Sciatic nerve (tissue), 2 donors: ENCODE measurements at places on chromosomes 7 and 10. TPM values are rescaled to one million over a fixed set of nuclear protein-coding genes. Genes with fewer than 3 reads are reported as not detected.
A peak's percentile ranks its signal among the peaks of the same experiment; 100 is the strongest.

DNA sequence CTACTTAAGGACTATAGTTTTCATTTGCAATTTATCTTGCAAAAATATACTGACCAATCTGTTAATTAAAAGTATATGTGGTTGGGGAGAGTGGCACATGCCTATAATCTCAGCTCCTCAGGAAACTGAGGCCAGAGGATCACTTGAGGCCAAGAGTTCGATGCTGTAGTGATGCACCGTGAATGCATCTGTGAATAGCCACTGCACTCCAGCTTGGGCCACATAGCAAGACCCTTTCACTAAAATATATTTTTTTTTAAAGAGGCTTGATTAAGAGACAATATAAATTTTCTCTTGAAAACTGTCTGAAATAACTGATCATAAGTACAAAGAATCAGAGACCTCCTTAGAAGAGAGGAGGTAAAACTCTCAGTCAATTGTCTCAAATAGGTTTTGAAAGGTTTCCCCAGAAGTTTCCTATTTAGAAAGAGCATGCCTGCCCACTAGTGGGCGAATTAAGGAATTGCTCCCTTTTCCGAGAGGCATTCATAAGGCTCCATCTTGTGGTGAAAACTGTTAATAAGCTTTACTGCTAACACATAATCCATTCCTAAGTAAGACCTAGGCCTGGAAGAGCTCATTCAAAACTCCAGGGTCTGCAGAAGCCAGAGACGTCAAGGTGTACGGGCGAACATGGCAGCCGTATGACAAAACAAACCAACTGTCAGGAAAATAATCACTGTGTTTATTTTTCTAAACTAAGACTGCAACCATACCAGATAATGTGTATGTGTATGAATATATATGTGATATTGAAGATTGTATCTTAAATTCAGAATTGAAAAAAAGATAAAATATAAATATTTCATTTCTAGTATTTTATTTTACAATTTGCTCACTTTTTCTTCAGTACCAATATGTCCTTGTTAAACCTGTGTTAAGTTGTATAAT lies 6.8 kb upstream of the TAS2R40 start:
- peak; percentile 67 for DNase-seq

GRCh38 chr7:111527545-111527944 lies 34.7 kb downstream of the IMMP2L start:
- DNase-seq = no peak

GRCh38 chr7:110375068-110375467 lies 715.9 kb upstream of the LRRN3 start:
- no peak for DNase-seq

- no peak for DNase-seq
These were observed 112.2 kb upstream of the GATA3 start for GRCh38 chr10:7942316-7942715.

The SLC26A5 gene
- total RNA-seq = 0.71 TPM

- DNase-seq = no peak
These were observed 26.9 kb downstream of the TMEM168 start for GRCh38 chr7:112763298-112763697.
